Anterior cingulate cortex (tissue), 58 donors: ENCODE measurements at places on chromosomes 12 and 14.

- DNase-seq: no peak
Observed at GRCh38 chr14:85915711-85916110, 385.8 kb downstream of the FLRT2 start.

DNA sequence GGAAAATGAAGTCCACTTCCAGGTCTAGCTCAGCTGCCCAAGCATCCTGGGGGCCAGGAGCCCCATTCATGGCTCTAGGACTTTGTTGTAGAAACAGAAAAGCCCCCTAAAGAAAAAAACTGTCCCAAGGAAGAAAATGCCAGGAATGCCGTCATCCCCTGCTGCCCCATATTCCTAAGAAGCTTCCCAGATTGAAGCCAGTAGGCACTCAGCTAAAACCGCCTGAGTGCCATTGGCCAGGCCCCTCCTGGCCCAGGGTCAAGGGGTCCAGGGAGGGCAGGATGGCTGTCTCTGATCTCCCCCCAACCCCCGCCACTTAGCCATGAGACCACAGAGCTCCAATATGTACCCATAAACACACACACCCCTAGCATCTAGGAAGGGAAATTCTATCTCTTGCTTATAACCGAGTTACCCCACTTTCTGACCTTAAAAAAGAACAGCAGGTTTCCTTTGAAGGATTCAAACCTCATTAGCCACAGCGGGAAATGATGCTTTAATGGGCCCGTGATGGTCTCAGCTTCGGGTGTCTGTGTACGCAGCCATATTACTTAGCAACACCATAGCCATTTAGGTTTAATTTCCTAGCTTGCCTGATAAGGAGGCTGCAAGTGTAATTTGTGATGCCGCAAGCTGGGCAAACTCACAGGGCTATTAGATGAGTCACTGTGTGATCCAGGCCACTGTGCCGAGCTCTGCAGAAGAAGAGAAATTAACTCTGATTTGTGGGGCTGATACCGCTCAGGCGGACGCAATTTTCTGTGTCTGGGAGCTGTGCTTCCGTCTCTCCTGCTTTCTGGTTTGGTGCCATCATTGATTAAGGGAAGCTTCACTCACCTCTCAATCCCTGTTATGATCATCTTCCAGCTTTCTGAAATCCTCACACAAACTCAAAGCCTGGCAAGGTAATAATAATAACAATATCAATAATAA lies 84.2 kb downstream of the GCH1 start:
- no peak for DNase-seq

- DNase-seq: no peak
Observed at GRCh38 chr12:99390707-99391106, 256.8 kb upstream of the GARIN6 start.

DNA sequence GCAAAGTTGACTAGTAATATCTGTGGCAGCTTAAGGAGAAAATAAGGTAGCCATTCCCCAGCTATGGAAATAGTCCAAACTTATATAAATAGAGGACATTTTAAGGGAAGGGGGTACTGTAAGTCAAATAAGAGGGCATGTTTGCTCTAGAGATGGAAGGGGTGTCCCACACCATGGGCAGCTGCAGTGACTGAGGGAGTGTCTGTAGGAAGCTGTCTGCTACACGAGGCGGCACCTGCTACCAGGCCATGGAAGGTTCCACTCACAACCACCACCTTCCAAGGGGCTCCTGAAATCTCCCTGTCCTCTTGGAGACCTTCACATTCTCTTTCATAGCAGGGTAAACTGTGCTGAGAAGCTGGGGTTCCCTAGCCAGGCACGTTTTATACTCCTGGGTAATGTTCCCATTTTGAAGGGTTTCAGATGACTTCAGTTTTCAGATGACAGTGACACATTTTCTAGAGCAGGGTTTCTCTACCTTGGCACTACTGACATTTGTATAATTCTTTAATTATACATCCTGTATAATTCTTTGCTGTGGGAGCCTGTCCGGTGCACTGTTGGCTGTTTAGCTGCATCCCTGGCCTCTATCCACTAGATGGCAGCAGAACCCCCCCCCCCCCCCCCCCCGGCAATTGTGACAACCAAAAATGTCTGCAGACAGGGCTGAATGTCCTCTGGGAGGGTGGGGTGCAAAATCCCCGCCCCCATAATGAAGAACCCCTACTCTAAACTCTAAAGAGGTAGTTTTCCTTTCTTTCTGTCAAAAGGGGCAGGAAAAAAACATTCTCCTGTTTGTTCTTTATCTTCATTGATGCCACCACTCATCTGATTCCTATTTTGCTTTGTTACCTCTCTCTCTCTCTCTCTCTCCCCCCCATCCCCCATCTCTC lies 11.6 kb upstream of the SMCO2 start:
- peak; percentile 20 for DNase-seq

- no peak for DNase-seq
Observed at GRCh38 chr14:87679866-87680265, 313.1 kb downstream of the GALC start.
